HuH-7 (cell line): ENCODE measurements at places on chromosomes 5 and 9.
A peak's percentile ranks its signal among the peaks of the same experiment; 100 is the strongest.

- DNase-seq, result no peak
These were observed 7.0 kb upstream of the SLC6A19 start for GRCh38 chr5:1194378-1194777.

GRCh38 chr9:103287361-103287760 lies 292.2 kb downstream of the CYLC2 start:
- no peak for DNase-seq

GRCh38 chr5:115855959-115856358 lies 14.2 kb downstream of the AP3S1 start:
- no peak for DNase-seq

DNA sequence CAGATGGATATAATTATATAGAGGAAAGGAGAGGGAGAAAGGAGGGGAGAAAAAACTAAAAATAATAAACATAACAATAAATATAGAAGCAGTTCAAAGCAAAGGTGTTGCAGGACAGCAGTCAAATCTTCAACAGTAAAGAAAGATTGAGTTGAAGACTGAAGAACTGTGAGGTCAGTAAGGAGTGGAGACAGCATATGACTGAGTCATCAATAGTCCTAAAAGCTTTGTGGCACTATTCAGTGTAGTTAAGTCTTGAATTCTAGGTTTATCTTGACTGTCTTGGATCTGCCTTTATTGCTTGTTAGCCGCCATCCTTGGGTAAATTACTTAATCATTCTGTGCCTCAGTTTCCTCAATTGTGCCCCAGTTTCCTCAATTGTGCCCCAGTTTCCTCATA lies 137.0 kb downstream of the MRPS30 start:
- DNase-seq, result no peak

GRCh38 chr5:109479260-109479860 lies 69.6 kb upstream of the PJA2 start:
- DNase-seq, result no peak

GRCh38 chr5:163437309-163438182 lies at the start of gene CCNG1:
Gene CCNG1, plus strand, starts transcription at chr5:163437595. Its CDS starts 1,662 bp downstream, at chr5:163439257.
- peak; percentile 78 for DNase-seq
